HS-5 (cell line): ENCODE measurements at places on chromosomes 7 and 10.
A peak's percentile ranks its signal among the peaks of the same experiment; 100 is the strongest.

DNA sequence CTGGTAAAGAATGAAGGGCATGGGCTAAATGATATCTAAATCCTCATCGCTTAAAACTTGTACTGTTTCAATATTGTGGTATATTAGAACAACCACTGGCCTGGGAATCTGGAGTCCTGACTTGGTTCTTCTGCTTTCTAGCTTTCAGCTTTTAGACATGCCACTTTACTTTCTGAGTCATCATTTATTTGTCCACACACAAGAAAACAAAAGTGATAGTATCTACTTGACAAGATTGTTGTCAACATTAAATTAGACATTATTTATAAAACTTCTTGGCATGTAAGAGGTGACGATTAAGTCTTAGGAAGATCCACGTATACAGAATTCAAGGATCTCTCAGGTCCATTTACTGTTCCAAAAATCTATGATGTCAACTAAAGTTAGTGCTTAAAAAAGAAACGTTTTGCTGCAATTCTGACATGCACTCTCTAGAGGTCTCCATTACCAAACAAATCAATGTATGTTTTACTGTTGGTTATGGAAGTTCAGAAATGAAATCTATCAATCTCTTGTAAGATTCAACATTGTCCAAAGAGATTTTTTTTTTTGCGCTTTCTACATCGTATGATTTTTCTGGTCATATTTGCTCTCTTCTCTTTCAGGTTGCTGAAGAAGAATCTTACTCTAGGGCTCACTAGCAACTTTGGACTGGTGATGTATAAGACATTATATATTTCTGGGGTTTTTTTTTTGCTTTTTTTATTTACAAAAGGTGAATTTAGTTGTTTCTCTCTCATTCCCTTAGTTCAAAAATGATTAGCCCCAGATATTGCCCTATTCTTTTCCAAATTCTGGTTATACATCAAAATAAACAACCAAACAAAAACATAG, 53.6 kb upstream of the DYNC1I1 start:
- DNase-seq = no peak

DNA sequence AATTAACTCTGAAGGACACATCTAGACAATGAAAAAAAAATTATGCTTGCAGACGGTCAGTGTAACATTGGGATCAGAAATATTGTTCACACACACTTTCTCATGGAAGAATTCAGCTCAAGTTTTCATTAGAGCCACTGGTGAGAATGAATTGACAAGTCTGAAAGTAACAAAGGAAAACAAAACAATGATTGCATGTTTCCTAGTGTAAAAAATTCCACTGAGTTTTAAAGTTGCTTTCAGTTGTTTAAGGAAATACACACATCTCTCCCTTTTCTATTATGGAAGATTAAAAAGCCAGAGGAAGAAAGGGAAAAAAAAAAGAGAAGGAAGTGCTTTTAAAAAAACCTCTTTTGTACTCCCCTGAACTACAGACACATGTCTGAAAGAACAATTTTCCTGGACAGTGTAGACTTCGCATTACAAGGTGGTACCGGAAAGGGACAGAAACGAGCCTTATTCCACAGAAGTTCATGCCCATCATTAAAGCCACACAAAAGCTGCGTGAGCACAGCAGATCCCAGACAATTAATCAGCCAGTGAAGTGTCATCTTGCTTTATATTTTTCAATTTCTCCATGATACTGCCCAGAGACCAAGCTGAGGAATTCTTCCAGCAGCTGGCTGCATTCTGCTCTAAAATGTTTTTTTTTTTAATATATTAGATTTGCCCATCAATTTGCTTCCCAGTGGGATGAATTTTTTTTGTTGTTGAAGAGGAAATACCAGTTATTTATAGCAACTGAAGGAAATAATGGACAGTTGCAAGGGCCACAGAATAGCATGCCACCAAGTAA, 294.8 kb downstream of the DOCK4 start:
- DNase-seq = no peak

DNA sequence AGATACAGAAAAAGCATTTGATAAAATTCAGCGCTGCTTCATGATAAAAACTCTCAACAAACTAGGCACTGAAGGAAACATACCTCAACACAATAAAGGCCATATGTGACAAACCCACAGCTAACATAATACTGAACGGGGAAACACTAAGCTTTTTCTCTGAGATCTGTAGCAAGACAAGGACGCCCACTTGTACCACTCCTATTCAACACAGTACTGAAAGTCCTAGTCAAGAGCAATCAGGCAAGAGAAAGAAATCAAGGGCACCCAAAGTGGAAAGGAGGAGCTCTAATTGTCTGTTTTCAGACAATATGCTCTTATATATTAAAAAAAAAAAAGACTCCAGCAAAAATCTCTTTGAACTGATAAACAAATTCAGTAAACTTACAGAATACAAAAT, 13.3 kb downstream of the DIP2C start:
- DNase-seq = no peak

DNA sequence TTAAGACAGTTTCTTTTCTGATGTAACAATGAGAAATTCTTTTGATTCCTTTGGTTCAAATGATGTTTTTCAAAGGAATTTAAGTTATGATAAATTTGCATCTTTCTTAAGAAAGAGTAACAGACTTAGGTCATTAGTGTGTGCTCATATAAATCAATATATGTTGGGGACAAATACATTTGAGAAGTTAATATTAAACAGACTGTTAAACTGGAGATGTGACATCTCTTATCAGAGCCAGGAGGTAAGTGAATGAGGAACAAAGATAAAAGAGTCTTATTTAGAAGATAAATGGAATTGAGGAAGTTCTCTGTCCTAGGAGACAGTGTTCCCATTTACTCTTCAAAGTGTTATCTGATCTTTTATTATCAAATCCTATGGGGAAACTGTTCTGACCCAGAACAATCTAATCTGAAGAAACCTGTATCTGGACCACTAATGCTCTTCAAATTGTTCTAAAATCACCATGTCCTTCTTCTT, 104.8 kb upstream of the LAMB4 start:
- DNase-seq = peak; percentile 9

DNA sequence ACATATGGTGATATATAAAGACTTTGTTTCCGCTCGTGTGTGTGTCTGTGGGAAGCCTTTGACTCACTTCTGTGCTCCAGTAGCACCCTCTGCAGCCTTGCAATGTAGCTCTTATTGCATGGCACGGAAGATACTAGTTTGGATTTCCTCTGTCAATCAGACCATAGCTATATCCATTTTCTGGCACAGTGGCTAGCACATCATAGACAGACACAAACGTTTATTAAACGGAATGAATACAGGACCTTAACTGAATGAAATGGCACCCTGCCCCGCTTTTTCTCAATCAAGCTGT, 124.0 kb upstream of the PTPN20 start:
- DNase-seq = no peak

DNA sequence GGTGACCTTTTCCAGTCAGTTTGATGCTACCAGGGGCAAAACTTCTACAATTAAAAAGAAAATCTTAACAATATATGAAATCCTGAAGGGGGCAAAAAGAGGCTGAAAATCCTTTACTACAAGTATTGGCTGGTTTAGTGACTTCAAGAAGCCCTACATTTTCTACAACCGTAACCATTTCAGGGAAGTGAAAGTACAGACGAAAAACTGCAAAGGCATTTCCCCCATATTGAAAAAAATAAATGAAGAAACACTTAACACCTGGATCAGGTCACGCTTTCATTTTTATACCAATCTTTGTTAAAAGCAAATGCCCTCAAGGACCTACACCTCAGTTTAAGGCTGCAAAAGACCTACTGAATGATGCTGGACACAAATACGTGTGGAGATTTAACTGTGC, 38.6 kb downstream of the IL6 start:
- no peak for DNase-seq

GRCh38 chr10:113663908-113664307, at the start of gene NRAP:
Gene NRAP (minus strand): TSS chr10:113664041. CDS start chr10:113663882, 159 bp downstream.
- DNase-seq = no peak

DNA sequence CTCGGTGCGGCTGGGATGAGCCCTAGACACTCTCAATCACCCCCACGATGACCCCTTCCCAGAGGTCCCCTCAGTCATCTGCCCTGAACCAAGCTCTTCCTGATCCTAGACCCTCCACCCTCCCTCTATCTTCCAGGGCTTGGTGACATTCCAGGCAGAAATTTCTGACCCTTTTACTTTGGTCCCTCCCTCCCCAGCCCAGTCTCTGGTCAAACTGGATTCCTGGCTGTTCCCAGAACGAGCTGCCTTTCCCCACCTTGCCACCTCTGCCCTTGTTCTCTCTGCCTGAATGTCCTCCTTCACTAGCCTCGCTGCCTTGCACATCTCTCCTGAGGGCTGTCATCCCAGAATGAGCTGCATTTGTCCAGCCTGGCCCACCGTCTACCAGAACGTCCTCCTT, 1.3 kb upstream of the CLDN4 start:
- DNase-seq = no peak

- no peak for DNase-seq
Measured at GRCh38 chr7:151518105-151518946, 1.4 kb downstream of the RHEB start.

DNA sequence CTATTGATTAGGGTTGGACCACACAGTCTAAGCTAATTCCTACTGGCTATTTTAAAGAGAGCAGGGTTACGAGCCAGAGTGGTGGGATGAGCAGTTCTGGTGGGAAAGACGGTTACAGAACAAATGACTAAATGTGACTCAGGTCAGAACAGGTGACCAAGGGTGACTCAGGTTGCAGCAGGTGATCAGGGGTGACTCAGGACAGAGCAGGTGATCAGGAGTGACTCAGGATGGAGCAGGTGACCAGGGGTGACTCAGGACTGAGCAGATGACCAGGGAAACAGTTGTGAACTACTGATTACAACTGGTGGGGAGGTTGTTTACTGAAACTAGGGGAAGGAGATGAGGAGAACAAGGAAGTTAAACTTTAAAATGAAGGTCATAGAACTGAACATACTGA, 366.3 kb downstream of the ABCA13 start:
- DNase-seq = no peak

DNA sequence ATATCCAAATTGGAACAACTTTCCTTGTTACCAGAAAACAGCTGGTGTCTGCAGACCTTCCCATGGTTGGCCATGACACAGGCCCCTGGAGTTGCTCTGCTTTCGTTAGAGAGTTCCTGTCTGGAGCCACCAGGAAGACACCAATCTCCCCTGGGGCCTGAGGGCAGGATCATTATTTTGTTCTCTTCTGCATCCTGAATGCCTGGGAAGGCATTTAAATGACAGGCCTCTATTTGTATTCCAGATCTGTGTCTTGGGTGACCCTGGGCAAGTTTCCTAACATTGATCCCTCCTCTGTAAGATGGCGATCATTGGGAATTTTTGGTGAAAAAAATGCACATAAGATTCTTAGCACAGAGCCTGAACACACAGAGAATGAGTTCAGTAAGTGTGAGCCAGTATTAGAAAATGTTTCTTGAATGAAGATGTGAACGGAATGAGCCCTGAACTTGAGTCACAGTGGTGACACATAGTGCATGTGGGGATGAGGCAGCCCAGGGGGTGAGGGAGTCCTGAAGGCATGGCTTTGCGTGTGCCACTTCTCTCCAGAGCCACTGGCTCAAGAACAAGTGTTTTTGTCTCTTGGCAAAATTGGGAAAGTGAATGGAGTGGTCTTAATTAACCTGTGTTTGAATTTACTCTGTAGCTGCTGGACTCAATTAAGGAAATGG, 28.4 kb downstream of the BMPER start:
- peak; percentile 95 for DNase-seq

DNA sequence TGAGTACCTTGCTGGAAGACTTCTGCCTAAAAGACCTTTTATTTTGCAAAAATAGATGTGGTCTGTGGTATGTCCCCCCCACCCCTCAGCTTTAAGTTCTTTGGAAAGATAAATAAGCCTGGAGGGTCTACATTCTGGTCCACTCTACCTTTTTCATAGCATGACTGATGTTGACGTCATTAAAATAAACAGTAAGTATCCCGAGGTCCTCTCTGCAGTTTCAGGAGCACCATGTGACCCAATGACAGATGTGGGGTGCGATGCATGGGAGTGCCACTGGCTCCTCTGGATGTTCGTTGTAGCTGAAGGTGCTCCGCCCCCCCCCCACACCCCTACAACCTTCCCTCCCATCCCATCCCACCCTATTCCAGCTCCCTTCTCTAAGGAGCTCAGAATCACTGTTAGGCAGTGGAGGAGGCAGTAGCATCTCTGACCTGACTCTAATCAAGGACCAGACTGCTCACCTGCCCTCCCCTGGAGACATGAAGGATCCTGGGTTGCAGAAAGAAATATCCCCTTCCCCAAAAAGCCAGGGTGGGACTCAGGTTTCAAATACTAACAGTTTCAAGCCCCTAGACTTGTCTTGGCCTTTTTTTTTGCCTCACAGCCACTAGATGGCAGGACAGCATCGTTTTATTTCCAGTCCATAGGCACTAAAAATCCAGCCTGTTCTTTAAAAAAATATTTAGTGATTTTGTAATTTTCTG, 25.1 kb downstream of the CASP7 start:
- DNase-seq = peak; percentile 9

DNA sequence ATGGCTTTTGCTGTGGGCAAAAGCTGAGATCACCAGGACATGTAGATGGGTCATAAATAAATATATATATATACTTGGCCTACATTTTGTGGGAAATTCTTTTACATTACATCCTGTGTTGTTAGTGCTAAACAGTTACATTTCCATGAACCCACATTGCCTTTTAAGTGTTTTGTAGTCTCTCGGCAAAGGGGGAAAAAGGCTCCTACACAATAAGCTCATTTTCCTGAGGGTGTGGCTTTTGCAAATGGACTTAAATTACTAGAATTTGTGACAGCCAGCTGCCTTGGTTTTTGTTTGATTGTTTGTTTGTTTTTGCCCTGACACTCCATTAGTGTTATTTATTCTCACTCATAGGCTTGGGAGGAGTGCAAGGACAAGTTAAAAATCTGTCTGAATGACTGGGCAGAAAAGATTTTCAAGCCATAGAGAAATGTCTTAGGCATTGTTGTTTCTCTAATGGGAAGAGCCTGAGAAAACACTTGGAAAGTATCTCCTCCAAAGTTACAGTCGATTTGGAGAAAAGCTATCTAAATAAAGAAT, 128.8 kb downstream of the DGKB start:
- DNase-seq = no peak

- DNase-seq = no peak
Measured at GRCh38 chr7:142384493-142384922, 126.7 kb upstream of the PRSS58 start.

DNA sequence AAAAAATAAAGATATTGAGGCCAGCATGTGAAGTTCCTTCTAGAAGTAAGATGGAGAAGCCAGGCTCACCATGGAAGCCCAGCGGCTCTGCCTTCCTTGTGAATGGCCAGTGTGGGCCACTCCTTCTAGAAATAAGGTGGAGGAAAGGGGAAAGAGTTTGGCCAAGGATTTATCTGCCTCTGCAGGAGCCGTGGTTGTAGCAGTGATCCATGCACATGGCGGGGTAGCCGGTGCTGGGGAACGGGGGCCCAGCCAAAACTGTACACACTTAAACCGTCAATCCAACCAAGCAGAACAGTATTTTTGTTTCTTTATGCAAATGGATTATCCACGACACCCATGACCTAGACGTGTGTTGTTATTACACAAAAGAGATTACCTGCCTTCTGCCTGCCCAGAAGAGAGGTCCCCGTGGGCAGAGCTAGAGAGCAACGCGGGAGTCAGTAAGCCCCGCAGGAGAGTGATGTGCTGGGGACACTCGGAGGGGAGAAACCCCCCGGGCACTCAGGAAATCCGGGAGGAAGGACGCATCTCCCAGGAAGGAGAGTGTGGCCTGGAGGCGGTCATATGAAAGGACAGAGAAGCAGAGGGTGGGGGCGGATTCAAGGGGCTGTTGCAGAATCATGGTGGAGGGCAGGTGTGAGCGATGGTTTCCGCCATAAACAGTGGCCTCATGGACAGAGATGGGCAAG, 218.4 kb upstream of the PPP2R2D start:
- no peak for DNase-seq
